GM03348 (cell line): ENCODE measurements at places on chromosomes 6 and 20.

DNA sequence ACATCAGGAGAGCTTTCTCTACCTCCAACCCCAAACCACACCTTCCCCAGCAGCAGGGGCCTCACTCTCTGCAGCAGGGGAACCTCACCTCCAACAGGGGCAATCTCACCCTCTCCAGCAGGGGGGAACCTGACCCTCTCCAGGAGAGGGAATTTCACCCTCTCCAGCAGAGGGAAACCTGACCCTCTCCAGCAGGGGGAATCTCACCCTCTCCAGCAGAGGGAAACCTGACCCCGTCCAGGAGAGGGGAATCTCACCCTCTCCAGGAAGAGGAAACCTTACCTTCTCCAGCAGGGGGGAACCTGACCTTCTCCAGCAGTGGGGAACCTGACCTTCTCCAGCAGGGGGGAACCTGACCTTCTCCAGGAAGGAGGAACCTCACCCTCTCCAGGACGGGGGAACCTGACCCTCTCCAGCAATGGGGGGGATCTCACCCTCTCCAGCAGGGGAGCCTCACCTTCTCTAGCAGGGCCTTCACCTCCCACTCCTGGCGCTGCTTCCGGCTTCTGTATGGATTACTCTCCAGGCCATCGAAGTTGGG is 3.1 kb downstream of the B3GALT4 start:
- DNase-seq: peak; percentile 47

- DNase-seq: no peak
These were observed 59.7 kb downstream of the YTHDF1 start for GRCh38 chr20:63156221-63156671.

GRCh38 chr6:158625881-158626305 is 18.6 kb downstream of the DYNLT1 start:
- no peak for DNase-seq

GRCh38 chr6:111754423-111754822 is 118.8 kb downstream of the FYN start:
- no peak for DNase-seq

DNA sequence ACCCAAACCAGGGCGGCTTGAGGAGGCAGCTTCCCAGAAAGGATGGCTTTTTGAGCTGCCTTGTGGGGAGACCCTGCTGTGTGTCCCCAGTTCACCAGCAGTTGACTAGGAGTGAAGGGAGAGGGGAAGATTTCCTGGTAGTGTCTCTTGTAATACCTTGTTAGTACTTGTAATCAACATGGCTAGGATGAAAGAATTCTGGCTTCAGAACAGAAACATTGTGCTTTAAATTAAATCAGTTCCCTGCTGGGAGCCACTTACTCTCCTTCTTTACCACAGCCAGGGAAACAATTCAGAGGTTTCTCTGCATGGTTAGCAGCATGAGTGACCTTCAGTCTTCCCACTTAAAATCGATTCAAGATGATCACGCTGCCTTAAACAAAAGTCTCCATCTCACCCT is 525.4 kb upstream of the ID4 start:
- no peak for DNase-seq

GRCh38 chr6:107987805-107988204 is 29.8 kb upstream of the SEC63 start:
- no peak for DNase-seq

DNA sequence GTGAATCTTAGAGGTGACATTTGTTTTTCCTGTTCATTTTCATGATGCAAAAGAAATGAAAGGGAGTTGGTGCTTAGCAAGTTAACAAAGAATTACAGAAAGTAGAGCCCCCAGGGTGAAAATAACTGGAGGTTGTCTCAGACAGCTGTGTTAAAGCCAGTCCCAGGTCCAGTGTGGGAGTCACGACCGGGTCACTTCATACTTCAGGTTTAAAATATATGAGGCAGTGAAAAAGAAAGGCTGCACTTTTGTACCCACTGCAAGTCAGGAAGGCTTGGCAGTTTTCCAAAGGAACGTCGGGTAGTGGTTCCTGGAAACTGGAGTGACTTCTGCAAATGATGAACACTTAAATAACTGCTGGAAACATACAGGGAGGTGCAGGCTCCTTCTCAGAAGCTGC is 91.5 kb upstream of the THBS2 start:
- DNase-seq: no peak
